Uterus (tissue), 4 donors: ENCODE measurements at places on chromosomes 13 and 19.

DNA sequence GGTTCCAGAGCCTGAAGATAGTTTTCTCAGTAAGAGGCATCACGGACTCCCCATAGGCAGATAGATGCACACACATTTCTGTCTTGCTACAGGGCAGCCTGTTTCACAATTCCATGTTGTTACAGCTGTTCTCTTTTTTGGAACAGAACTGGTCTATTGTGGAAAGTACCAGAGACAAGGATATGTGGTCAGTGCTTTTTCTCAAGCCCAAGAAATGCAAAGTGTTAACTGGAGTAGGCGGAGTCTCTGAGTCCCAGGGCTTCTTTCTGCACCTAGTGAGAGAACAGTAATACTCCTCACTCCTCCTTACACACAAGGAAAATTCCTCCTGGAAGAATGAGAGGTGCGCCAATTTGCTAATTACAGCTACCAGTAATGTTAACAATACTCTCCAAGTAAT lies 141.6 kb upstream of the ARGLU1 start:
- no peak for DNase-seq

DNA sequence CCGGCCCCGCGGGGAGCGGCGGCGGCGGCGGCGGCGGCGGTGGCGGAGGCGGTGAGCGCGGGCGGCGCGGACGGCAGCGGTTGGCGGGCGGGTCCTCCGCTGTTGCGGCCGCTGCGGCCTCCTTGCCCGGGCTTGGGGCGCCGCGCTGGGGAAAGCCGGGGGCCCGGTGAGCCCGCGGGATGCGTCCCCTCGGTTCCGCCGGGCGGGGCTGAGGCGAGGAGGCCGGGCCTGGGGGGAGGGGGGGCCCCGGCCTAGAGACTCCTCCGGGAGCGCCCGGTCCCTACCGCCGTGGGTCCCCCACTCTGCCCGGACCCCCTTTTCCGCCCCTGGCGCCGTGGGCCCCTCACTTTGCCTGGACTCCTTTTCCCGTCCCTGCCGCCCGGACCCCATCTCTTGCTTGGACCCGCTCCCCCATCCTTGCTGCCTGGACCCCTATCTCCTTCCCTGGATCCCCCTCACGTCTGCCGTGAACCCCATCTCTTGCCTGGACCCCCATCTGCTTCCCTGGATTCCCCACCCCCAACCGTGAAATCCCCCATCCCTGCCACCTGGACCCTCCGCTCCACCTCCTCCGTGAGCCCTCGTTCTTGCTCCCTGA lies 28.6 kb upstream of the NDUFS7 start:
- DNase-seq: no peak

DNA sequence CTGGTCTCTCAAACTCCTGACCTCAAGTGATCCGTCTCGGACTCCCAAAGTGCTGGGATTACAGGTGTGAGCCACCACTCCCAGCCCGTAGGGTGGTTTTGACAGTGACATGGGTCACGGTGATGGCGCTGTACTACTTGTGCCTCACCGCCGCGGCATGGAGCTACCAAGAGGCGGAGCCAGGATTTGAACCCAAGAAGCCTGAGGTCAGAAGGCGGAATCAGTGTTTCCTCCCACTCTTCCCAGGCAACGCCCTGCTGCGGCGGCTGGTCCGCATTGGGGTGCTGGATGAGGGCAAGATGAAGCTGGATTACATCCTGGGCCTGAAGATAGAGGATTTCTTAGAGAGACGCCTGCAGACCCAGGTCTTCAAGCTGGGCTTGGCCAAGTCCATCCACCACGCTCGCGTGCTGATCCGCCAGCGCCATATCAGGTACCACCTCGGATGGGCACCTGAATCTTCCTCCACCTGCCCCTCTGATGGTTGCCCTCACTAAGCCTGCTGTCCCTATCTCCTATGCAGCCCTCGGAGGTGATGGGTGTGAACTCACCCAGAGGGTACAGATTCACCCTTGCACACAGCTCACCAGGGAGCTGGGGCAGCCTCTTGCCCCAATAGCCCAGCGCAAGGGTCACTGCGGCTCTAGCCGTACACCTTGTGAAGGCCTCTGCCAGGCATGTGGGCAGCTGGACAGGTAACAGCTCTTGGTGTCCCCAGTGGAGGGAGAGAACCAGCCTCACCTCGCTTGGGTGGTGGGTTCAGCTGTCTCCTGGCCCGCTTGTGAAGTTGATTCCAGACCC lies 5.6 kb downstream of the RPS9 start:
- no peak for DNase-seq

DNA sequence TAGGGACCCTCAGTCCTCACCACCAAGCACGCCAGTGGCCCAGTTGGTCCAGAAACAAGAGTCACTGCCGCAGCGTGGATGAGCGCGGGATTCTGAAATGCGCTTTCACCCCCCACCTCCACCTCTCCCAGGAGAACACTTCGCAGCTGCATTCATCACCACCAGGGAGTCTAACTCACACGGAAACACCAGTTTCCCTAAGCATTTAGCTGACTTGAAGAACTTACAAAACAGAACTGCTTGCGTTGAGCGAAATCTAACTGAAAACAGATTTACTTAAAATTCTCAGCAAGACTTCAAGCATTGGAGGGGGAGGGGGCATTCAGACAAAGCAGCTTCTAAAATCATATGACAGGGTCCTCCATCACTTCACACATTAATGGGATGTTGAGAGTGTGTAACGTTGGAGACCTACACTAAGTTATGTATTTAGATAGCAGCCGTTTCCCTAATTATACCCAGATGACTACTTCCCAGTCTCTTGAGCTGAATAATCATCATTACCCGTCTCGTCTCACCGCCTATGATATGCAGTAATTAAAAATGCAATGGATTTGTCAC lies 258.2 kb upstream of the IRS2 start:
- DNase-seq: no peak

DNA sequence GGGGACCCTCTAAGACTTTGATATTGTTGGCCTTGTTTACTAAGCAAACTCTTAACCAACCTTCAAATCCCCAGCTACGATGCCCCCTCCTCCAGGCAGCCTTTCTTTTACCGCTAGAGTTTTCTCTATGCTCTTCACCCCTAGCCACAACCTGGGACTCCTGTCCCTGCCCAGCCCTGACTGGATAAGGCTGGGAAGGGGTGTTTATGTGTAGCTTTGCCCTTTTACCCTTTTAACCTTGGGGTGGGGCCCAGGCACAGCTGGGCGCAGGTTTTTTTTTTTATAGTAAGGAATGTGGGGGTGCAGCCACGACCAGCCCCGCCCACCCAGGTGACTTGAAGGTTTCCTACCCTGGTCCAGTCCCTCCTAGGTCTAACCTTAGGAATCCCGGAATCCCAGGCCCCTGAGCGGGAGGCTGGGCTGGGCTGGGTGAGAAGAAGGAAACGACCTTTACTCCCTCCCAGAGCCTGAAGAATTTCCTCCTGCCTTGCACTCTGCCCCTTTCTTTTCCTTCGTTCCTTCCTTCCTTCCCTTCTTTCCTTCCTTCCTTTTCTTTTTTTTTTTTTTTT lies 12.2 kb downstream of the TJP3 start:
- DNase-seq: no peak

GRCh38 chr13:100573121-100573520 lies 15.5 kb downstream of the GGACT start:
- peak; percentile 25 for DNase-seq
